Left ventricle myocardium superior (tissue), 1 donor: ENCODE measurements at places on chromosomes 3 and 15. TPM values are rescaled to one million over a fixed set of nuclear protein-coding genes. Genes with fewer than 3 reads are reported as not detected.

P2RY14 gene
- 4.4 TPM for total RNA-seq

SHQ1 gene
- 17.0 TPM for total RNA-seq

PRKCD gene
- 13.2 TPM for total RNA-seq

PPP2R3A gene
- total RNA-seq = 105 TPM

GDPGP1 gene
- 13.8 TPM for total RNA-seq

POC1A gene
- total RNA-seq = 1.5 TPM

COL6A5 gene
- not detected for total RNA-seq

MEX3B gene
- 3.6 TPM for total RNA-seq
